RKO (cell line): ENCODE measurements at places on chromosomes 4 and X.

DNA sequence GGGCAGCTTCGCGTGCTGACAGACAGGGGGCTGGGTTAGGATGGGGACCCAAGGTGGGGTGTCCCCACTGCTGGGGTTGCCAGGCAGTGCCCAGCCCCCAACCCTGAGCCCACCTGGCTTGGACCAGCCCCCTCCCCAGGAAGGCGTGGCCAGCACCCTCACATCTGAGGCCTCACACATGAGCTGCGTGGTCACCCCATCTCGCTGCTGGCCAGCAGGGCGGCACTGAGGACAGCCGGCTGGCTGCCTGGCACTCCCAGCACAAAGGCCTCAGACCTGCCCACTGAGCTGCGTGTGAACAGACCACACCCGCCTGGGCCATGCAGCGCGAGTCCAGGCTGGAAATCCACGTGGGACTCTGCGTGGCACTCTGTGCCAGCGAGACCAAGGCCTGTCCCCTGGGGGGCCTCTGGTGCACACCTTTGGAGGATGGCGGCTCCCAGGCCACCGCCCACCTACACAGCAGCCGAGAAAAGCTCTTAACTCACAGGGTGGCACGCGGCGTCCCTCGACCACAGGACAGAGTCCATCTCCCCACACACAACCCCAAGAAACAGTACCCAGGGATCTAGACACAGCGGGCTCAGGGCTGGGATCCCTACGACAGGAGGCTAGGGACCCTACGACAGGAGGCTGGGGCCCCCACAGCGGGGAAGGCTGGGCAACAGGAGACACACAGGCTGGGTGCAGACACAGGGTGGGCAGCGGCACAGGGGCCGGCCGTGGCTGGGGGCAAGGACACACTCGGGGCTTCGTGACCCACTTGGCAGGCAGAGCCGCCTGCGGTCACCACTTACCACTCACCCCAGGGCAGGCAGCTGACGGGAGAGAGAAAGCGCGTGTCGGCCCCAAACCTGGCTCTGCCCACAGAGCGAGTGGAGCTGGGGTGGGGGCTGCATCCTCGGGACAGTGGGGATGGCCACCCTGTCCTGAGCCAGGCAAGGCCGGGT, 9.8 kb downstream of the DGKQ start:
- no peak for DNase-seq

- DNase-seq: no peak
Measured at GRCh38 chrX:2782171-2782570, 30.3 kb downstream of the XG start.

DNA sequence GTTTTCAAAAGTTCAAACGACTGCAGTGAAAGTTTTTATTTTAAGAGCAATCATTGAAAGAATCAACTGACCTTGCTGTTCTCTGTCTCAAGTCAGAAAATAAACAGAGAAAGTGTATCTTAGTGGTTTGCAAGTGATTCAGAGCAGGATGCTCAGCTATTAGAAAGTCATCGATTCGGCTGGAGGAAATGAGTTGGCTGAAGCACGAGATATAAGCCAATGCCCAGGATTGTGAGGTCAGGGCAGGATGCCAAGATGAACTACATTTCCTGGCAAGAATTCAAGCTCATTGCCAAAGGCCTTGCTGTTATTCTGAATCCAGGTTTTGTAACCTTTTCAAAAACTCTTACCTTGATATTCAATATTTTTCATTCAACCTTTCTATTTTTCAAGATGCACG, 541.4 kb upstream of the BOD1L1 start:
- peak; percentile 40 for DNase-seq

- no peak for DNase-seq
Measured at GRCh38 chr4:82097504-82097903, 276.3 kb downstream of the HNRNPD start.

DNA sequence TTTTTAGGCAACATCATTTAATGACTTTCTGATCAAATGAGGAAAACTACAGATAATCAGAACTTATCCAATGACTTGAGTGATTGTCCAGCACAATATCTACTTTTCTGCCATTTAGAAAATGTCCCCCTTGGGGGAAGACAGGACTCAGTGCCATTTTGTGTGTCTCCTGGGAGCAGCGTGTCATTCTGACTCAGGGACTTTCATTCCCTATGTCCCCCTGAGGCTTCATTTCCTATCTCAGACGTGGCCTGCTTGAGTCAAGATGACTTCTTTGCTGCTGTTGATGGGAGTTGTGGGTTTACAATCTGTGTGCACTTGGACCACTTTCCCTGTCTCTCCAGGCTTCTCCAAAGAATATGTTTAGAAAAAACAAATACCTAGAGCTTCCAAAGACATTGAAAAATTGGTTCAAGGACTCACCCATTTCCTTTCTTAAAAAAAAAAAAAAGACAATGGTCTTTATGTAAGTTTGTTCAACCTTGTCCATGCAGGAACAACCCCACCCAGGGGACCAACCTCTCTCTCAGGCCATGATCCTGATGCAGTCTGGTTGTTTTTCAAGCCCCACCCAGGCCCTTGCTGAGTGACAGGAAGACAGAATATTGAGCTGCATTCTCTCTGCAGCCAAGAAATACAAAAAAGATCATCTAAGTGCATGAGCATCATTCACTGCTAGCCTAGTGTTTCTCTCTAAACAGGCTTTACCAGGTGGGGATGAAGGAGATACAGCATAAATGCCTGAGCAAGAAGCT, 34.3 kb upstream of the TMEM154 start:
- DNase-seq: no peak

- no peak for DNase-seq
Measured at GRCh38 chr4:2298532-2298991, 36.7 kb upstream of the MXD4 start.

- no peak for DNase-seq
Measured at GRCh38 chr4:98446499-98447375, 185.6 kb downstream of the RAP1GDS1 start.

DNA sequence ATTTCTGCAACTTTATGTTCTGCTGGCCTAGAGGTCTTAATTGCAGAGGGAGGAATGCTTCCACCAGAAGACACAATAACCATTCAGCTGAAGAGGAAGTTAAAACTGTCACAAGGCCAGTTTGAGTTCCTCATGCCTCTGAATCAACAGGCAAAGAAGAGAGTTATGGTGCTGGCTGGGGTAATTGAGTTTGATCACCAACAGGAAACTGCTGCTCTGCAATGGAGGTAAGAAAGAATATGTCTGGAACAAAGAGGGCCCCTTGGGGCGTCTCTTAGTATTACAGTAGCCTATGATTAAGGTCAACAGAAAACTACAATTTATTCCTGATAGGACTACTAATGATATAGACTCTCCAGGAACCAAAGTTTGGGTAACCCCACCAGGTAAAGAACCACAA, 744.0 kb downstream of the FSTL5 start:
- peak; percentile 25 for DNase-seq

DNA sequence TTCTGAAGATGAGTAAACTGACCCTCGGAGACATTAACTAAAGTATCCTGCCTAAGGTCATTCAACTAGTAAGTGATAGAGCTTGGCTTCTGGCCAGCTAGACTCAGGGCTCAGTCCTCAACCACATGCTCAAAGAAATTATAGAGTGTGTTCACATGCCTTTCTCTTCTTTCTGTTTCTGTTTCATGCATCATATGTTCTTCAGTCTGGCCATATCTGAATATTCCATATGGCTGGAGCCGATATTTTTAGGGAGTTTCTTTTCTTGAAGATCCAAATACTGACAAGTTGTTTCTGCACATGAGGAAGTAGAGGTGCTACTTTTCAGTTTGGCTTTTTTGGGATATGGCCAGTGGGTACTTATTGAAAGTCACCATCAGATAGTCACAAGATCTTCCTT, 44.9 kb downstream of the MMRN1 start:
- DNase-seq: no peak

DNA sequence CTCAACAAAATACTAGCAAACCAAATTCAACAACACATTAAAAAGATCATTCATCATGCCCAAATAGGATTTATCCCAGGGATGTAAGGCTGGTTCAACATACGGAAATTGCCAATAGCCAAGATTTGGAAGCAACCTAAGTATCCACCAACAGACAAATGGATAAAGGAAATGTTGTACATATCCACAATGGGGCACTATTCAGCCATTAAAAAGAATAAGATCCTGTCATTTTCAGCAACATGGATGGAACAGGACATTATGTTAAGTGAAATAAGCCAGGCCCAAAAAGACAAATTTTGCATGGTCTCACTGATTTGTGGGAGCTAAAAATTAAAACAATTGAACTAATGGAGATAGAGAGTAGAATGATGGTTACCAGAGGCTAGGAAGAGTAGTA, 82.0 kb upstream of the FAM241A start:
- peak; percentile 54 for DNase-seq

- no peak for DNase-seq
Measured at GRCh38 chr4:100042235-100042634, 92.2 kb upstream of the H2AZ1 start.
